ENCODE measurements at places on chromosomes 3 and 15.
A peak's percentile ranks its signal among the peaks of the same experiment; 100 is the strongest.

DNA sequence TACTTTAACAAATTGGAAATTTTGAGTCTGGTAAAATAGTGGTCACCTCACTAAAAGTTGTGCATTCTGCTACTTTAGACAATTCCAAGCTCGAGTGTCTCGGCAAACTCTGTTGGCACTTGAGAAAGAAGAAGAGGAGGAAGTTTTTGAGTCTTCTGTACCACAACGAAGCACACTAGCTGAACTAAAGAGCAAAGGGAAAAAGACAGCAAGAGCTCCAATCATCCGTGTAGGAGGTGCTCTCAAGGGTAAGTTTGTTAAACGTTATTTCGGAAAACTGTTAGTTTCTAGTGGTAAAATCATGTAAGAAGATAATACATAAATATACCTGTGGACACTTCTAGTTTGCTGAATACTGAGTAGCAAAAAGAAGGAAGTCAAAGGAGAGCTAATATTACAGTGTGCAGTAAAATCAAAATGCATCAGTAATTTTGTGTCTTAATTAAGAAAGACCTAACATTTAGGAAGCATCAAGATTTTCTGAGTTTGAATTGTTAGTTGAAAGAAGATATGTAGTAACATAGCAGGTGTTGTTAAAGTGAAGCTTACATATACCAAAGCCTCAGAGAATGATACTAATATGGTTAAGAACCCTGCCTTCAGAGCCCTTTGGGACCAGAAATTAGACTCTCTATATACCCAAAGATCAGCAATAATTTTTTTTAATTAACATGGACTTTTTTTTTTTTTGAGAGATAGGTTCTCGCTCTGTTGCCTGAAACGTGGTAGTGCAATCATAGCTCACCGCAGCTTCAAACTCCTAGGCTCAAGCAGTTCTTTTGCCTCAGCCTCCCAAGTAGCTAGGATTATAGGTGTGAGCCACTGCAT lies 23.0 kb downstream of the BUB1B start:
- DNase-seq = no peak

GRCh38 chr15:43253431-43254403 lies 13.0 kb downstream of the TGM5 start:
- DNase-seq = peak; percentile 38

- no peak for DNase-seq
Measured at GRCh38 chr3:132325634-132326033, 8.4 kb downstream of the ACP3 start.

GRCh38 chr3:67335813-67336212 lies 318.6 kb downstream of the SUCLG2 start:
- DNase-seq = no peak

DNA sequence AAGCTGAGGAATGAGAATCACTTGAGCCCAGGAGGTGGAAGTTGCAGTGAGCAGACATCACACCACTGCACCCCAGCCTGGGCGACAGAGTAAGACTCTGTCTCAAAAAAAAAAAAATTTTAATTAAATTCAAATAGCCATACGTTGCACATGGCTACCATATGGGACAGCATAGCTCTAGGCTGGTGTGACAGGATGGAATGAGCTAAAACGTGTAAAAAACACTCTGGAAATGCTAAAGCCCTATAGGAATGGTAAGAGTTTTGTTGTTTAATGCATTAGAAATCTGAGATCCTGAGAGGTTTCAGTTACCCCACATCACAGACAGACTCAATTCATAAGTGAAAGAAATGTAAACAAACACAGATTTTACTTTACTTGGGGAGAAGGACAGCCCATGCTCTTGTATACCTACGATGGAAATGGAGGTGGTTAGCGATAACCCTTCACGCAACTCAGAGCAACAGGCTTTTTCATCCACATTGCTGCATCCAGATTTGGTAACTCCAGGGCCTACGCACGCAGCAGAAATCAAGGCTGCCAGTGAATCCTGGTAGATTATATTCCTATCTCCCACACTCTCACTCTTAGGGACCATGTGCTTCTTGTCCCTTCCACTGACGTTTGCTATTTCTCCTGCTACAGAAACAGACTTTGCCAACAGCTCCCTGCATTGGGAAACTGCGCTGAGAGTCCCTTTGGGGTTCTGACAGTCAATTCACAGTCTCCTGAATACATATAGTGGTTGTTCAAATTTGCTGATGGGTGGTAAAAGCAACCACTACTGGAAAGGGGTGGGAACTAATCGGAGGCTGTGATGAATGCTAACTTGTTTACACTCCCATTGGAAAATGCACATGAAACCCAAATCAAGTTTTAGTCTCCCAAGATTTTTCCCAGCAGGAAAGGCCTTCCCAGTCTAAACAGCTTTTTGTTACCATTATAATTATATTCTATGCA lies 3.1 kb downstream of the SH3BP5 start:
- no peak for DNase-seq

- no peak for DNase-seq
Measured at GRCh38 chr3:27147215-27147614, 222.0 kb downstream of the NEK10 start.

DNA sequence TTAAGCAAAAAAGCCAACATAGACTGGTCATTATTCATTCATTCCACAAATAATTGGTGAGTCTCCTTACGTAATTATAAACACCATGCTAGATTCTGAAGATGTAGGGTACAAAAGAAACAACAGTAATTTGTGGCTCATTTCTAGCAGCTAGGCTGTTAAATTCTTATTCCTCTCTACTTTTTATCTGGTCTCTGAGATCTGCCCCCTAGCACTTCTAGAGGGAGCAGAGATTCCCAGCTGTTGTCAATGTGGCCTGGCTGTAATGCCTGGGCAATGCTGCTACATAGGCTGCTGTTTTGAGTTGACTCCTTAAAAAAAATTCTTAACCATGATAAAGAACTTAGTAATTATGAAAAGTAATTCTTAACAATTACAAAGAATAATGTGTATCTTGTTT lies 434.9 kb upstream of the THRB start:
- no peak for DNase-seq

GRCh38 chr3:17103579-17103978 lies 218.8 kb downstream of the PLCL2 start:
- DNase-seq = no peak

DNA sequence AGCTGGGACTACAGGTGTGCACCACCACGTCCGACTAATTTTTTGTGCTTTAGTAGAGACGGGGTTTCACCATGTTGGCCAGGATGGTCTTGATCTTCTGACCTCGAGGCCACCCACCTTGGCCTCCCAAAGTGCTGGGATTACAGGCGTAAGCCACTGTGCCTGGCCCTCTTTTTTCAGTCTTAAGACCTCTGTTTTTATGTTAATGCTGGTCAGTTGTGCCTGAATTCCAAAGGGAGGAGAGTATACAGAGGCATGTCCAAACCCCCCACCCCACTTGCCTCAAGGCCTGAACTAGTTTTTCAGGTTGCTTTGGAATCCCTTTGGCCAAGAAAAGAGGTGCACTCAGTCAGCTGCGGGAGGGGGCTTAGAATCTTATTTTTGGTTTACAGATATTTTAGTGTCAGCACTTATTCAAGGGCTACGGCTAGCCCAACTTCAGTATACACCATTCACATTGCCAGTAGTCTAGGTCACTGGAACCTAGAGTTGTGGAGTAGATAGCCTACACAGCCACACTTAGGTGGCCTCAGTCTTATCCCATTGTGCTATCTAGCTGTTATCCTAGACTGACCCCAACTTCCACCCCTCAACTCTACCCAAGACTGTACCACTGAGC lies 128.0 kb upstream of the TPM1 start:
- DNase-seq = no peak

DNA sequence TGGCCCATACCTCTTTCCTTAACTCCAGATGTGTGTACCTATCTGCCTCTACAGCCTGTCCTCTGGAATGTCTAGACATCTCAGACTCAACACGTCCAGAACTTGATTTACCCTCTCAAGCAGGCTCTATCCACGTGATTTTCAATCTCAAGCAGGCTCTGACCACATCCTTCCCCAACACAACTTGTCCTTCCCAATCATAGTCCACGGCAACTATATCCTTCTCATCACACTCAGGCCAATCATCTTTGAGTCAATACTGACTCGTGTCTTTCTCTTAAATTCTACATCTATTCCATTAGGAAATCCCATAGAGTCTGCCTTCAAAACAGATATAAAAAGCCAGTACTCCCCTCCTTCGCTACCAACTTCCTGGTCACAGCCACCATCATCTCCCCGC lies 70.4 kb downstream of the FOXP1 start:
- no peak for DNase-seq

DNA sequence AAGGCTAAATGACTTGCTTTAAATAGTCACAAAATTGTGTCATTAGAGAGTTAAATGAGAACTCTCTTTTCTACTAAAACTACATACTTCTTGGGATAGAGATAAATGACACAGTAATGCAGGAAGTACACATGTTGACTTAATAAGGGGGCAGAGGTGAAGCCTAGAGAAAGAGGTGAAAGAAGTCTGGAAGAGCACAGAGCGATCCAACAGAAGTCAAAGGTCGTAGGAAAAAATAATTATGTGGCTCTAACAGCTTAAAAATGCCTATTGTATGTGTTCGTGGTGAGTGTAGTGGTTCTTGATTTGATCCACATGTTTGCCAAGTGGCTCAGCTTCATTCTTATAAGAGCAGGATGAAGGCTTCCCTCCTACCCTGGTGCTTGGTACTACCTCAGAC lies 61.7 kb downstream of the TMEM212 start:
- no peak for DNase-seq

DNA sequence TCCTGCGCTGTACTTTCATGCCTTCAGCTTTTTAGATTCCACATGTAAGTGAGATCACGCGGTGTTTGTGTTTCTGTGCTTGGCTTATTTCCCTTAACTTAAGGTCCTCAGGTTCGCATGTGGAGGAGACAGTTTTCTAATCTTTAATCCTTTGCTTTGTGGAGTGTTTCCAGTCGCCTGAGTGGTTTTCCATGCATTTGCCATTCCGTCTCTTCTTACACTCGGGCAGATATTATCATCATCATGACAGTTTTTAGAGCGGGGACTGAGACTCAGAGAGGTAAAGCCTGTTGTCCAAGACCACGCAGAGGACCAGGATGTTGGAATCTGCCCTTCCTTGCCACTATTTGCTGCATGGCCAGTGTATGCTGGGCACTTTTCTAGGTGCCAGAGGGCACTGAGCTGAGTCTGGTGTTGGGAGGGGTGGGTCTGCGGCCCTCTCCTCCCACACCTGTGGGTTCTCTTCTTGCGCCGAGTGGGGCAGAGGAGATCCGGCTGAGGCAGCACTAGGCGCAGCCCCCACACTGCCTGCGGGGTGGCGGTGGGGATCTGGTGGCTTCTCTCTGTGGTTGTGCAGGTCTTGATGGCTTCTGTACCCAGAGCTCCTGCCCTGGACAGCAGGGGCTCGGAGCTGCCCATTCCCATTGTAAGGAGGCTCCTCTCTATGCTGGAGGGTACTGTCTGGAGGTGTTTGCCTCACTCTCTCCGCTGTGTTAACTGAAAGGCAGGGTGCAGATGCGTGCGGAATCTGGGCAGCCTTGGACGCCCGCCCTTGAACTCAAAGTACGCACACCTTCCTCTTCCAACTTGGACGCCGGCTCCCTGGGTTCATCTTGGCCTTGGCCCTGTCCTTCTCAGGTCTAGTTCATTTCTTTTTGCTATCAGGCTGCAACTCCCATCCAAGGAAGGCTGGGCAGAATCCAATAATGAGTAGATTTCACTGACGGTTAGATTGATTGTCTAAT lies 156.0 kb upstream of the RGMA start:
- no peak for DNase-seq

DNA sequence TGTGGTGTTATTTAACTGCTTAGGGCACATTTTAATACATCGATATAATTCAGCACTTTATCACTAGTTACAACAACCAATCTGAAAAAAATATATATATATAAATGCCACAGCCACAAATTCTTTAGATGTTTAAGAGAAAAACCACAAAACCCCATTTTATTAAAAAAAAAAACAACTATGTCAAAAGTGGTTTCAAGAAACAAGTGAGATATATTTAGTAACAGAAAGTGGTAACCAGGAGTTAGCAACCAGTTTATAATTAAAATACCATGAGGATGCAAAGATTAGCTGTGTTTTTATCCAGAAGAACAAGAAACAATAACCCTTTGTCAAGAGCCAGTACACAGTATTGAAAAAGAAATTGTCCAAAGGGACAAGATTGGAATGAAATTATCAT lies 14.8 kb upstream of the DIPK2A start:
- no peak for DNase-seq

DNA sequence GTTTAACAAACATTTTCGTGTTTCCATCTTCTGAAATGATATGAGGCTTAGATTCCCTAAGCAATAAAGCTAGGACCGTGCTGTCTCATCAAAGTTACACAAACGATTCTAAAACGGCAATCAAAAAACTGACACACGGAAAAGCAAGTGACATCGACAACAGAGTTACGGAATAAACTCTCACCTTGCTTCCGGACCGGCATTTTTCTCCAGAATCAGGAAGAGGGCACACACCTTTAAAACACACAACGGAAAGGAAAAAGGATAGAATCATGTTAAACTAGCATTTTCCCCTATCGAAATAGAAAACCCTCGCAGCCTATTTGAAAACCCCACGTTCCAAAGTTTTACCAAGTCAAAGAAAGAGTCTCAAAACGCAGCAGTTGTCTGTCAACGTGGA lies 1.4 kb downstream of the DLG1 start:
- DNase-seq = peak; percentile 17

GRCh38 chr3:120144267-120144666 lies 50.0 kb upstream of the GSK3B start:
- DNase-seq = no peak

GRCh38 chr3:51971350-51971749 lies 2.5 kb downstream of the ABHD14B start:
- no peak for DNase-seq

- no peak for DNase-seq
Measured at GRCh38 chr3:42652611-42653302, 740 bp upstream of the ZBTB47 start.

- DNase-seq = no peak
Measured at GRCh38 chr15:67201136-67201535, 53.3 kb downstream of the AAGAB start.

GRCh38 chr3:66671291-66671690 lies 170.5 kb upstream of the LRIG1 start:
- no peak for DNase-seq

DNA sequence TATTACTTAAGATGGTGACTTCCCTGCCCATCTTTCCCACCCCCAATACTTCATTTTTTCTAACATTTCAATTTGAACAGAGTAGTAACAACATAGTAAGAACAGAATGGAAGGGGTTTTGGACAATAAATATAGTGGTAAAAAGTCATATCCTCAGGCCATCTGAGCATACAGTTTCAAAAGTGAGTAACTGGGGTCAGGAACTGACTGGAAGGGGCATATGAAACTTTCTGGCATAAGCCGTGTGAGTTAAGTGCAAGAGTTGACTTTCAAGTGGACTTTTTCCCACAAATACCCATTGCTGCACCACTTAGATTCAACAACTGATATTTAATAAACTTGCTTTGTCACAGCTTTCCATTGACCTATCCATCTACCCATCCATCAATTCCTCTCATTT lies 153.5 kb upstream of the IL12A start:
- DNase-seq = no peak

DNA sequence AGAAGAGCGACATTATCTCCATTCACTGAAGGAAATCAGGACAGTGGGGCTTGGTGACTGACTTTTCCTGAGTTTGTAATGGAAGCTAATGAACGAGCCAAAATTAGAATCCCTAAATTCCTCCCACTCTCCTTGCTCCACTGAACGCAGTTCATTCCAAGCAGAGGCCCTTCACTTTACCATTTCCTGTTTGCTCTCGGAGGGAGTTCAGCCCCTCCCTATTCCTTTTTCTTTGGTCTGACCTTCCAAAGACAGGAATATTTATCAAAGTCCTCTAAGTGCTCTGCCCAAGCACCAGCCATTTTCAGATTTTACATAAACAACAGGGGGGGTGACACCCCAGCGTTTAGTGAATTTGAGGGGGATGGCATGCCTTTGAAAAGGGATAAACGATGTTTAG lies 24.0 kb upstream of the PTPRG start:
- DNase-seq = no peak

- DNase-seq = no peak
Measured at GRCh38 chr3:8768364-8769087, 887 bp downstream of the OXTR start.
